NCI-H2081 treated with DMSO at 0.1 percent for 48 hours (cell line): ENCODE measurements at places on chromosomes 5 and 9.

DNA sequence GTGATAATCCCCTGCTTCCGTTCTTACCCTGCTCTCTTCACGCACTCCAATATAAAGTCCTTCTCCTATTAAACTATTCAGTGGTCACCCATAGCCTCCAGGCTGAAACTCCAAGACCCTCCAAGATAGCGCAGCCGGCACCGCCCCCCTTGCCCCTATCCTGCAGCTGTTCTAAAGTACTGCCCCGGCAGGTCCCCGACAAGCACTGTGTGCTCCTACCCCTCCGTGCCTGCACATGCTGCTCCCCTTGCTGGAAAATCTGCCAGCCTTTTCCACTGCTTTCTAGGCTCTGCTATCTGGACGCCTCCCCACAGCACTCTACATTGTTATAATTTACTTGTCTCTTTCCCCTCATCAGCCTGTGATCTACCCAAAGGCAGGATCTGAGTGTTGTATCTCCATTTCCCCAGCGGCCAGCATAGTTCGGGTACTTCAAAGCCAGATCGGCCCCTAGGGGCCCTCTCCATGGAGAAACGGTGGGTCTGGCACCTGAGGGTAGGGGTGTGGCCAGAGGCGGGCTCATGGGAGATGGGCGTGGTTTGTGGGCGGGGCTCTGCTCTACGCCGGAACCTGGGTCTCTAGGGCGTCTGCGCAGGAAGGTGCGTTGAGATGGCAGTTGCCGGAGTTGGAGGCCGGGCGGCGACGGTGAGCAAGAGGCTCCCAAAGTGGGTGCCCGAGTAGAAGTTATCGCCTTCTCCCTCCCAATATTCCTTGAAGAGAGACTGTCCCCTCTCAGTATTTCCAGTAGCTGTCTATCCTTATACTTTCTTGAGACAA is 83.5 kb upstream of the RUSC2 start:
- no peak for DNase-seq

DNA sequence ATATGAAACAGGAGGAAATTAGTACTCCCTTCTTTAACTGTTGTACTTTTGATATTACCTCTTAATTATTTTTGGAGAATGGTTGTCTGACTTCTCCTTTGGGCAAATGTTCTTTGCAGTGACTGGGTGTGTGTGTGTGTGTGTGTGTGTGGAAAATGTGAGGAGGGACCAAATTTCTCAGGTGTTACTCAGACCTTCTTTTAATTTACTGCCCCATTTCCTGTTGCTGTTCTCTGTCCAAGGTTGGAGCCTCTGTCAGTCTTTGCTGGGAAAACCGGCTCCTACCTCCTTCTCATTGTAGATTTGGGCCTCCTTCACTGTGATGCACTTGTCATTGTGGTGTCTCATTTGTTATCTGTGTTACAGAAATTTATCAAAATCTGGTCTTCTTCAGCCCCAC is 68.4 kb downstream of the PBX3 start:
- DNase-seq, result no peak

DNA sequence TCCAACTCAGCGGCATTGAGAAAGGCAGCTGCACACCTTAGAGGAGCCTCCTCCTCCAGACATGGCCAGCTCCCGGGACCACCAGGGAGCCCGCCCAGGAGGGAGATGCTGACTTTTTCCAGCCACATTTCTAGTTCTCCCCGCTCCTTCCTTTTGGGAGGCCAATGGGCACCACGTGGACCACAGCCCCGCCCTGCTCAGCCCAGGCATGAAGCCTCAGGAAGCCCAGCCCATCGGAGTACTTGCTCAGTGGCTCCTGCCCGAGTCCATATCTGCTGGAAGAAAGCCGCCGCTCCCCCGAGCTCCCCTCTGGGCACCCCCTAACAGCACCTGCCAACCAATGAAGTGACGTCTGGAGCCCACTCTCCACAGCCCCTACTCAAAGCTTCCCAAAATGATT is 52.4 kb downstream of the SMIM23 start:
- no peak for DNase-seq

DNA sequence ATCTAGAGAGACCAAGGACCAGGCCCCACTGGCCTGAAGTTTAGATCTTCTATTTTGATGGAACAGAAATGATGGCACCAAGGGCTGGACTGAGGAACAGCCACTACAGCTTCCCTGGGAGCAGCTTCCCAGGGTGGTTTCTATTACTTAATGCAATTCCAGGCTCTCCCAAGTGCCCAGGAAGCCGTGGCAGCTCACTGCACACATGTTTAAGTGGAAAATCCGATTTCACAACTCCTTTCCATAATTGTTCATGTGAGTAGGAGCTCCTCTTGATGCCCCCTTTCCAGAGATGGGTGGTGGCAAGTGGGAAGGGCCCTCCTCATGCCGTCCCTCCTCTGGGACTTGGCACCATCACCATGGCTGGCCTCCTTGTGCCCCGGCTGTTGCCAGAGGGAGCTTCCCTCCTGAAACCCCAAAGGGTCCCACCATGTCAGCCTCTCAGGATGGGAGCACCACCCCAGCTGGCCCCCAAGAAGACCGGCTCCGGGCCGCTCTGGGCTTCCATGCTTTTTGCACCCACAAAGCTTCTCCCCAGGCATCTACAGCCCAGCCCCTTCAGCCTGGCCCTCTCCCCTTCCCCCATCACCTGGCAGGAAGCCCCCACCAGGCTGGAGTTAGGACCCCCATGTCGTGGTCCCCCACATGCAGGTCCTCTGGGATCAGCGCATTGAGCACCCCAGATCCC is 9.1 kb upstream of the UBAC1 start:
- no peak for DNase-seq

GRCh38 chr9:132160802-132161742 is 786 bp upstream of the NTNG2 start:
- DNase-seq, result no peak

GRCh38 chr5:150404121-150404520 is 8.6 kb downstream of the CD74 start:
- DNase-seq, result no peak
